KG1 (cell line): ENCODE measurements at places on chromosomes 1 and 21.
A peak's percentile ranks its signal among the peaks of the same experiment; 100 is the strongest.

- DNase-seq = no peak
These were observed 10.3 kb upstream of the NBPF11 start for GRCh38 chr1:148162363-148162762.

DNA sequence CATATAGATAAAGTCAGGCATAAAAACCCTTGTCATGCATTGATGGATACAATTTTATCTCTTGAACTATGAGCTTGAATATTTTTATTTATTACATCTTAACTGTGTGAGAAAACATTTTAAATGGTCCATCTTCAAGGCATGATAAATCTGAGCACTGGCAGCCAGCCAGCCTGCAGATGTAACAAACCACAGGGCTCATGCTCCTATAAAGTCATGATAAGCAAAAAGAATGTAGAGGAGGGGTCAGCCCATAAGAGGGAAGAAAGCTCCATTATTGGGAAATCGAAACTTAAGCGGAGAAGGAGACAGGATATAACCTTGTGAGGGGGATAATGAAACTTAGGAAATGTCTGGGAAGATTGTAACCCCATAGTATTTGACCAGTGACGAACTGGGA is 839.0 kb downstream of the LRRIQ3 start:
- DNase-seq = no peak

DNA sequence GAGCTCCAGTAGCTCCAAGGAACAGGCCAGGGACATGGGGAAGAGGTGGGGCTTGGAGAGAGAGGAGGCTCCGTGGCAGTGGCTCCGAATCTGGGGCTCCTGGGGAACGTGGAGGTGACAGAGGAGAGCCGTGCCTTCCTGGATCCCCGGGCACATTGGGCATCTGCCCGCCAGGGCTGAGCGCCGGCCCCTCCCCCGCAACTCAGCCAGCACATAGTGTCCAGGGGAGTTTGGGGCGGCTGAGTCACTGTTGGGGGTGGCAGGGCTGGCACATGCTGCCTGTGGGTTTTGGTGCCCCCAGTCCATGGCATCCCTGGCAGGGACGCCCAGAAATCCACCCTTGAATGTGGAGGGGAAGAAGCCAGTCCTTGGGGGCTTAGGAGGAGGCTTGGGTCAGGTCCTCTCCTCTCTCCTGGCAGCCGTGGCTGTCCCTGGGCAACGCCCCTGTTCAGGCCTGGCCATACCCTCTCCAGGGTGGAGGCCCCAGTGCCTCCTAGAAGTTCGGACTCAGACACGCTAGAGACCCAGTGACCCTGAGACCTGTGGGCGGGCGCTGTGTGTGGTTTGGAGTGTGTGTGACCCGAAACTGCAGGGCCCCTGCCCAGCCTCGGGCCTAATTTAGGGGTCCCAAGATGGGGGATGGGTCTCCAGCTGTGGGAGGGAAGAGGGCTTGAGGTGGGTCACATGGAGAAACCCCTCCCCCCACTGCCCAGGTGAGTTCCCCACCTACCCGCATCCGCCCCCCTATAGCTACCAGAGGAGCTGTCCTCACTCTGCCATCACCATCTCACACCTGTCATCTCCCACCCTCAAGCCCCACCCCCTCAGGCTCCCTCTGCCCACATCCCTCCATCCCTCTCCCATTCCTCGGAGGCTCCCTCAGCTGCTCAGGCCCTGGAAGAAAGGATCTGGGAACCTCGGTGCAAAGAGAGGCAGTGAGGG is 1.6 kb downstream of the HSPB7 start:
- DNase-seq = no peak

- DNase-seq = no peak
These were observed 91.6 kb upstream of the TTC39A start for GRCh38 chr1:51421964-51422363.

- DNase-seq = no peak
These were observed 35.1 kb upstream of the GUCA2B start for GRCh38 chr1:42118125-42118524.

DNA sequence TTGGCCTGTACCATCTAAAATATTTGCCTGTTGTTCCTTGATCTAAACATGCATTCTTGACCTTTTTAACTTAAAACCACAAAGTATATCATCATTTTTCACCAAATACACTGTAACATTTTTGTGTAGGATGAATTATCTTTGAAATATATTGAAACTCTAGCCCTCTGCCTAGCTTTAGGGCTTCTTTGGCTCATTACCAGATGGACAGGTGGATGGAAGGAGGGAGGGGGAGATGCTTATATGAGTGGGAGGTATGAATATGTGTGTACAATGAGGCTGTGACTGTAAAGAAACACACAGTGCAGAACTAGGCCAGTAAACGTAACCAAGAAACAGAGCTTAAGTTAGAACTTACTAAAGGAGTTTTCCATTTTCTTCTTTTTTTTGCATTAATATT is 118.5 kb downstream of the ESRRG start:
- DNase-seq = no peak

GRCh38 chr1:155175927-155176371 is 2.3 kb downstream of the TRIM46 start:
- DNase-seq = no peak

GRCh38 chr1:3403388-3404231 is 50.9 kb upstream of the ARHGEF16 start:
- DNase-seq = no peak

DNA sequence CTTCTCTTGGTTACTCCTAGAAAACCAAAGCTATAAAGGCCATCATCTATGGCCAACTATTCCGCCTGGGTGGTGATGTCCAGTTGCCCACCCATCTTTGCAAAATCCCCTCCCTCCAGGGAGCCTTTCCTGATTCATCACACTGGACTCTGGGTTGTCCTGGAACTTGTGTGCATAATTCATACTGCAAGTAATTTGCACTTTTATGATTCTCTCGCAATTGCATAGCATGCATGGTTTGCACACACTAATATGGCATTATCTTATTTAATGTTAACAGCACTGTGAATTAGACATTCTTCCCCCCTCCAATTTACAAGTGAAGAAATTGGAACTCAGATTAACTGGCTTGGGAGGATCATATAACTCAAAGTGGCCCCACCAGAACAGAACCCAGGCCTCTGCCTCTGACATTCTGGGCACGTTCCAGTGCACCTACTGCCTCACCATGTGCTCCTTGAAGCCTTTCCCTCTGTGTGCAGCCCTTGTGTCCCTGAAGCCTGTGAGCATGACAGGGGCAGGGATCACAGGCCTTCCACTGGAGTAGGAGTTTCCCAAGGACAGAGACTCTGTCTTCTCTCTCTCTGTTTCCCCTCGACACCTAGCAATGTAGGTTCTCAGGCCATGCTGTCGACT is 98.9 kb upstream of the IPO9 start:
- no peak for DNase-seq

- no peak for DNase-seq
These were observed 31.1 kb upstream of the DNASE2B start for GRCh38 chr1:84367219-84367618.

DNA sequence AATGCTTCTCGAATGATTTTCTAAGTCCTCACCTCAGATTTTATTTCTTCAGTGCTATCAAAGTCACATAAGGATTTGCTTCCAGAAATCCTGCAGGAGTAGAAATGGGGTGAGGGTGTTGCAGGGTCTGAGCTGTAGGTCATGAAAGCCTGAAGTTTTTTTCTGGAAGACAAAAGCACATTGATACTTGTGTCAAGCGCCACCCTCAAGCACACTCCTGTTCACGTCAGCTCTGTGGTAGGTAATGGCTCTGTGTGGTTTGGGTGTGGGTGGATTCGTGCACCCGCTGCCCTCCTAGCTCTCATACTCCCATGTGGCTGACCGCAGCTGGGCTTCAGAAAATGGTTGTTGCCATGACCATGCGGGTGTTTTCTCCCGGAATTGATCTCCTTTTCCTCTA is 39.9 kb downstream of the AKNAD1 start:
- no peak for DNase-seq

GRCh38 chr21:41530366-41530765 is 22.4 kb upstream of the TMPRSS2 start:
- no peak for DNase-seq

GRCh38 chr1:244964112-244964971 is 100.0 kb upstream of the HNRNPU start:
- DNase-seq = peak; percentile 8

- no peak for DNase-seq
These were observed 1.3 kb upstream of the HES4 start for GRCh38 chr1:1001057-1001783.

DNA sequence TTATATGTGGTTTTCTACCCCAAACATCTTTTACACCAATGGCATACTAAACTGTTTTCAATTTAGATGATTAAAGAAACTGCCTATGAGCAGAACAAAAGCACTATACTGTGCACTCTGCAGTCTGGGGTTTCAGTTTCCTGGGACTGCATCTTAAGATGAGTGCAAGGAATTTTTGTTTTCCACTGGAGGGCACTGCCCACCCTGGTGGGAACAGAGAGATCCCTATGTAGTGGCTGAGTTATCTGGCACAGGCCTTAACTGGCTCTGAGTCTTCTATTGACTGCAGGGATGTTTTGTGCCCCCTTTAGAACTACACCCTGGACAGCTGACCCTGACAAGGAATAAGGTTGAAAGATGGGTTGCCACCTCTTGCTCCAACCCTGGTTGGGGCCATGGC is 12.0 kb downstream of the PROK1 start:
- DNase-seq = no peak

- no peak for DNase-seq
These were observed 35.9 kb downstream of the TMCC2 start for GRCh38 chr1:205263580-205264190.

- DNase-seq = no peak
These were observed 32.2 kb downstream of the SDCCAG8 start for GRCh38 chr1:243288062-243288461.

GRCh38 chr1:89557956-89558355 is 33.3 kb downstream of the LRRC8B start:
- no peak for DNase-seq

DNA sequence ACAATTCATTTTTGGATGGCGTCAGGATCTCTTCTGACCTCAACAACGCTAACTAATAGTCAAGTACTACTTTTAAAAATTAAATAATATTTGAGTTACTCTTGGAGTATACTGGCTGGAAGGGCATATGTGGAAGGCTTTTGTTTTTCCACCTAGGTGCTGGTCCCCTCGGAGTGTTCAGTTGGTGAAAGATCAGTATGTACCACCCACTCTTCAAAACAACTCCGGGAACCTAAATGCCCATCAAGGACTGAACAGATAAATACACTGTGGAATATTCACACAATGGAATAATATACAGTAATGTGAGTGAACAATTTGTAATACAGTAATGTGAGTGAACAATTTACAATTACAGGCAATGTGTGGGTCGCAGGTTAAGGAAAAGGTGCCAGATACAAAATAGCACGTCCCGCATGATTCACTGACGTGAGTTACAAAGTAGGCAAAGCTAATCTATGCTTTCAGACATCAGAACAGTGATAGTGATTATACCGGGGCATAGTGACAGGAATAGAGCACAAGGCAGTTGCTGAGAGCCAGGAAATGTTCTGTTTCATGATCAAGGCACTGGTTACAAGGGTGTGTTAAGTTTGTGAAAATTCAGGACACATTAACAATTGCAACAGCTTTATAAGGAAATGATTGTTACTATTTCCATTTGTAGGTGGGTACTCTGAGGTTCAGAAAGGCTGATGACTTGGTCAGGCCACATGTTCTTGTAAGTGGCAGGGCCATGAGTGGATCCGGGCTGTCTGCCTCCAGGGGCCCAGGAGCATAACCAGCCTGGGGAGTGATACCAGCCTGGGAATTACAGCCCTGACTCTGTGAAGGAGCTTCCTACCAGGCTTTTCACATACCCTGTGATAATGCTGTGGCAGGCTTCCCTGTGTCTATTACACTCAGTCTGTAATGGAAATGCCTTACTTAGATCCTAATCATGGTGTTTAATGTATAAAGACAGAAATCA is 59.3 kb upstream of the ABCD3 start:
- DNase-seq = no peak

- DNase-seq = no peak
These were observed 25.3 kb upstream of the EFHD2 start for GRCh38 chr1:15384301-15384901.

DNA sequence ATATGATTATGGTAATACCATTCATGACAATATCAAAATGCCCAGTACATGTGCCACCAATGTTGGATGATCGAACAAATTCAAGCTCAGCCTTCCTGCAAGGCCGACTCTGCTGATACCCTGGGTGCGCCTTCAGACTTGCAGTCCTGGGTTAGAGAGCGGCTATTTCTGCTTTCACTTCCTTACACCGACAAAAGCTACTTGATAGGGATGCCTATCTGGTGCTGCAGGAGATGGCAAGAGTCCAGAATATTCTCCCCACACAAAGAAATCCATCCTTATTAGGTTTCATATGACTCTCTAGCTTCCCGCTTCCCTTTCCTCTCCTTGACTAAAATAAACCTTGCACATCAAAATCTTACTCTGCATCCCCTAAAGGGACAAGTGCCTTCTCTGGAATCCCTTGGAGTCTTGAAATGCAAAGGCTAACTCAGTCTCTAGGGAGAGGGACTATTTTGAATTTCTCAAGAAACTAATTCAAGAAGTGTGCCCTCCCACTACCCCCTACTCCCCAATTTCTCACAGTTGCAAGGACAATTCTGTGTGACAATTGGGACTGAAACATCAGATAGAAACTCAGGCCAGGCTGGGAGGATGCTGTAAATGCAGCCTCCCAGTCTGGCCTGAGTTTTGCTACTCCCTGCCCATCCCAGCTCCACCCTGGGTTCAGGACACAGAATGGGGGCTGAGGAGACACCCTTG is 103.1 kb upstream of the USP24 start:
- no peak for DNase-seq

- DNase-seq = no peak
These were observed 809.3 kb downstream of the NCAM2 start for GRCh38 chr21:21807598-21807903.

DNA sequence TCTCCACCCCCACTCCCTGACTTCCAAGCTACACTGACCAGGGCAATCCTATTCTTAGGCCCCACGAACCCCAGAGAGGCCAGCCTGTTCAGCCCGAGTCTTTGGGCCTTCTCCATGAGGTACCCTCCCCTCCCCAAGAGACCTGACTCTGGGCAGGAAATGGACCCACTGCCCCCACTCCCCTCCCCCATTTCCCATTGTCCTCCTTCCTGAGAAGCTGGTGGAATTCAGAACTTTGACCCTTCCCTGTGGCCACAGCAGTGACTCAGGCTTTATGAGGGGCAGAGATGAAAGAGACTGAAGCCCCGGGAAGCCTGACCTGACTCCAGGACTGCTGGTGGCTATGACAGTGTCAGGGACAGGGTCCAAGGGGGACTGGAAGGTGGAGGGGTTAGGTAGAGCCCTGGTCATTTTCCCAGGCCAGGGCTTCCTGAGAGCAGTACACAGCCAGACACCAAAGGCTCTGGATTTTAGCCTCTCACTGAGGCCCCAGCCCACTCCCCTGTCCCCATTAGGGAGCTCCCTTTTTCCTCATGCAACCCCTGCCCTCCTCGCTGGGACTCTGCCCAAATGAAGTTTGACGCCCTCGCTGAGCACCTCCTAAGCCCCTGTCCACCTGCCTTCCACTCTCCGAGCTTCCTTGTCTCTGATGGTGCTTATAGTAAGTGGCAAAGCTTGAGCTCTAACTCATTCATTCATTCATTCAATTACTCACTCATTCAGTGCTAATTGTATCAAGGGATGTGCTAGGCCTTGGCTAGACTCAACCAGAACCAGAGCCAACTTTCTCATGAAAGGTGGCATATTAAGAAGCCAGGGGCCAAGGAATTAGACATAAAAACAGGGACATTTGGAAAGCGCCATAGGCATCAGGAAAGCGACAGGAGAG is 3.0 kb downstream of the CRYBG2 start:
- DNase-seq = no peak

- no peak for DNase-seq
These were observed 28.1 kb downstream of the RAB4A start for GRCh38 chr1:229298887-229299503.

GRCh38 chr1:27520651-27521050 is 30.7 kb upstream of the WASF2 start:
- no peak for DNase-seq
